Activated CD4-positive, CD25-positive, alpha-beta regulatory T cell treated with anti-CD3 and anti-CD28 coated beads, Interleukin-2, amount 50 U/mL, for 72 hours (primary cell): ENCODE measurements at places on chromosomes 5 and 9.

DNA sequence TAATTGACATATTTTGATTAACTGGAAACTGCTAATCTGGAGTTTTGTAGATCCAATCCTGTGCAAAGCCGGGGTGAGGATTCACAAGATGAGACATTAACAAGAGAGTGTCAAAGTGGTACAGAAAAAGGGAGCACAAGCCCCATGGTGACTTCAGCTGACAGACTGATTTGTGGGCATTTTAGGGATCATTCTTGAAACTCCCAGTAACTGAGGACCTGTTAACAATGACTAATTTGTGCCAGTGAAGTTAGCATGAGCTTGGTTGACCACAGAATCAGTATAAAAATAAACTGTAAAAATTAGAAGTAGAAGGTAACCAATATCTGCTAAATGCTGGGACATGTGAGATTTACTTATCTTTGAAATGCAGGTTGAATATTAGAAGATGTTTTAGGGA lies 1578.3 kb downstream of the EFNA5 start:
- DNase-seq, result no peak

GRCh38 chr9:113474360-113475028 lies 11.0 kb downstream of the RGS3 start:
- no peak for DNase-seq

DNA sequence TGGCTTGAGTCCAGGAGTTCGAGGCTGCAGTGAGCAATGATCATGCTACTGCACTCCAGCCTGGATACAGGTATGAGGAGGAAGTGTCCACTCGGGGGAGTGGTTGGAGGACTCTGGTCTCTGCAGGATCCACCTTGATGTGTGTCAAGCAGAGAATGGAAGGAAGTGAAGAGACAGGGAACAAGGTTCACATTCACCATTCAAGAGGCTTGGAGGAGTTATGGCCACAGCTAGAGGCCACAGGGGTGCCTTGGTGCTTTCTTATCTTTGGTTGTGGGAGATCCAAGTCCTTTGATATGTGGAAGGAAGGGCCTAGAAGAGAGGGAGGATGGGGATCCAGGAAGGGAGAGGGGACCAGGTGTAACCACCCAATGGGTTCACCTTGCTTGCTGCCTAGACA lies 5.4 kb upstream of the CERCAM start:
- no peak for DNase-seq

DNA sequence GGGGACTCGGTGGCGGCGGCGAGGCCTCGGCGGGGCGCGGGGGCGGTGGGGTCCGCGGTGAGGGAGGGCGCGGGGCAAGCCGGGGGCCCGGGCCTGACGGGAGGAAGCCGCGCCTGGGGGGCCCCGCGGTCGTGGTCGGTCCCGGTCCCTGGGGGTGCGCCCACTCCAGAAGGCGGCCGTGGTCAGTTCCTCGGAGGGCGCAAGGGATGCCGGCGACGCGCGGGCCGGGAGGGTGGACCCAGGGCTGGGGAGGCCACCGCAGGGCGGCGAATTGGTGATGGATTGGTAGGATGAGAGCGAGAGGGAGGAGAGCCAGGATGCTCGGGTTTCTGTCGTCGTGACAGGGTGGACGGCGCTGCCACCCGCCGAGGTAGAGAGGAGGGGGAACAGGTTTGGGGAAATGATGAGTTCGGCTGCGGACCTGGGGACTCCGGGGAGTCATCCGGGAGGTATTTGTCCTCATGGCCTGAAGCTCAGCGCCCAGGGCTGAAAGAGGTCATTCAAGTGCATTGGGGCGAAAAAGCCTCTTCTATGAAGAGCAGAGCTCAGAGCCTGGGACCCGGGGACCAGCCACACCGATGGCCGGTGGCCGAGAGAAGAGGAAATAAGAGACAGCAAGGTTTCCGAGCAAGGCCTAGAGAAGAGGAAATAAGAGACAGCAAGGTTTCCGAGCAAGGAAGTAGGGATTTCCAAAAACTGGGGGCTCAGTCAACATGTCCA lies 557 bp downstream of the GNG10 start:
- DNase-seq, result peak; percentile 63

DNA sequence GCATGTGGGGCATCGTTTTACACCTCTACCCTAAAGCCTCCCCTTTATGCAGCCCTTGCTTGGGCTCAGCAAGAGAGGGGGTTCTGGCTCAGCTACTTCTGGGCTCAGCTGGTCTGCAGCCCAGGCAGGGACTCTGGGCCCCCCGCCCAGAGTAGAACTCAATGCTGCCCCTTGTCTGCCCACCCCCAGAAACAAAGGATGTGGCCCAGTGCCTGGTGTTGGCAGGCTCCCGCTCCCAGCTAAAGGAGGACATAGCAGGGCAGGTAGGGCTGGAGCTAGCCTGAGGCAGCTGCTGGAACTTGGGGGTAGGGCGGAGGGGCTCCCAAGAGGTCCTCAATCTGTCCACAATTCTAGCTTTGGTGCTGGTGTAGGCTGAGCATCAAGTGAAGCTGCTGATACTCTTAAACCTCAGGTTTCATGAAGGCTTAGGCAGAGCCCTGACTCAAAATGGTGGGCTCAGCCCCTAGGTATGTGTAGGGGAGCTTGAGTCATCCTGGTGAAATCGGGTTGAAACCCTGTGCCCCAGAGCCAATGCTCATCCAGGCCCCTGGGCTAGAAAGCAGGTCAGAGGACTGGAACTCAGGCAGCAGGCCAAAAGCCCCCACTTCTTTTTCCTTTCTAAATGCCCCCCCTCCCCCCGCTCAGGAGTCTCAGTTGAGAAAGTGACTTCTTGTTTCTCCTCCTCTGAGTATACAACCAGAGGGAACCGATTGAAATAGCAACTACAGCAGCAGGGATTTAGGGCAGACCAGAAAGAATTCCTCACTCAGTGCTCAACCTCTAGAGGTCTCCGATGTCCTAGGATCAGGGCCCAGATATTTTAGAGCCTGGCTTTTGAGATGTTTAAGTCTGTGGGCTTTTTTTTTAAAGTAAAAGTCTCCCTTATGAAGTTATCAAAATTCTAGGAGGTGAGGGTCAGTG lies 11.4 kb downstream of the PSD2 start:
- no peak for DNase-seq

DNA sequence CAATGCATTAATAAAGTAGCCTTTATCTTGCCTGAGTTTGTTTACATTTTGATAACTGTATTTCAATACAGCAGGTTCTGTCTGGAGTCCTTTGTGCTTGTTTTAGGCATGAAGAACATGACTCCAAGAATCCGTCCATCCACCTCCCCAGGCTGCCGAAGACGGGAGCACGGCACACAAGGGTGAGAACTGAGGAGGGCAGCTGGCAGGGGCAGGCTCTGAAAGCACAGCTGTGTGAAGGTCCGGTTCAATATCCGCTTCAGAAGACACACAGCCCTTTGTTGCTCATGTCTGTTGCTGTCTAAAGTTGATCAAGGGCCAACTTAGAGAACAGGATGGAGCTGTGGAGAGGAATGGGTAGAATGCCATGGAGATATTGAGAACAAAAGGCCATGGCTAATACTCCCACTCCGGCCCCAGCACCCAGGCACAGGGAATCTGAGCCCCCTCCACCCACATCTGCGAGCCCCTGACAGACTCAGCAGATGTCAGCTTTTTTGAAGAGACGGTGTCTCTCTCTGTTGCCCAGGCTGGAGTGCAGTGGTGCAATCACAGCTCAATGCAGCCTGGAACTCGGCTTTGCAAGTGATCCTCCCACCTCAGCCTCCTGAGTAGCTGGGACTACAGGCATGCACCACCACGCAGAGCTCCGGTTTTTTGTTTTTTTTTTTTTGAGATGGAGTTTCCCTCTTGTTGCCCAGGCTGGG lies 58.5 kb upstream of the GNE start:
- DNase-seq, result no peak

DNA sequence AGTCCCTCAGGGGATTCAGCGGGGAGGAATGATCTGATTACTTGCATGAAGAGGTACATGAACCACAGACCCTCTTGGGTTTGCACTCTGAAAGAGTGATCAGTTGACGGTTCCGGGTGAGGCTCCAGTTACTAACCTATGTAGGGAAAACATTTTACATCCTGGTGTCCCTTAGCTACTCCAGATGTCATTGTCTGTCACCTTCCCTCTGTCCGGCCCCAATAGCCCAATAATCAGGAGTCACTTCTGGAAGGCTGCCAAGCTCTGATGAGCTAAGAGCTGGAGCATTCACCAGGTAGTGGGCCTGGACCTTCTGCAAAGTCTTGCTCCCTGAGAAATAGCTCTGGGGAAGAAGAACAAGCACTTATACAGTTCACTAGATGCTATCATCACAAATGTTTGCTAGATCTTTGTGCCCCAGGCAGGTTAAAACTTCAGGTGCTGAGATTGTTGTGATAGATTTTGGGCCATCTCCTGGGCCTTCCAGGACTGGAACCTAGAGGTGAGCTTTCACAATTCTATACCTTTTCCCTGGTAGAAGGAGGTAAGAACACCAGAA lies 64.5 kb downstream of the ENTREP1 start:
- no peak for DNase-seq

DNA sequence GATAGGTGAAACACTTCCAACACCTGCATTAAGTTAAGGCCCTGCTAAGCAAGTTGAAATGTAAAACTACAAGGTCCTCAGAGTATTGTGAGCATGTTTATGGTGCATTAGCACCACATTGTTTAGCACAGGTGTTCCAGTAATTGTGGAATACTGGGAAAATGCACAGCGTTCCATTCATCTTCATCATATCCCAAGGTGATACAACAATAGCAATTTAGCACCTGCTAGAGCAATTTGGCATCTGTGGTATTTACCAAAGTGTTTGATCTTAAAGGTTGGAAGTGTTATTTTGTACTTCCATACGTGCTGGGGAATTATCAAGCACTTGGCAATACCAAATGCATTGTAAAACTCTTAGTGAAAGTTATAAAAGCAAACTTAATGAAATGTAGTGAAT lies 266.8 kb downstream of the CYLC2 start:
- DNase-seq, result no peak

GRCh38 chr5:132760049-132760420 lies 12.8 kb downstream of the CCNI2 start:
- DNase-seq, result no peak
